Mammary epithelial cell (primary cell): ENCODE measurements at places on chromosomes 2 and 18. TPM values are rescaled to one million over a fixed set of nuclear protein-coding genes. Genes with fewer than 3 reads are reported as not detected.
A peak's percentile ranks its signal among the peaks of the same experiment; 100 is the strongest.

Gene EVX2
- total RNA-seq = not detected in 2 replicates

Gene DSG1
- 0.17 TPM for total RNA-seq

Gene UGT1A3
- total RNA-seq = 0.37 and 0.40 TPM in 2 replicates

Gene KIAA2012
- total RNA-seq = not detected in 2 replicates

Gene ANXA4
- total RNA-seq = 147 and 167 TPM in 2 replicates

Gene ME2
- 34.3 TPM for total RNA-seq

Gene UPP2
- total RNA-seq = not detected

DNA sequence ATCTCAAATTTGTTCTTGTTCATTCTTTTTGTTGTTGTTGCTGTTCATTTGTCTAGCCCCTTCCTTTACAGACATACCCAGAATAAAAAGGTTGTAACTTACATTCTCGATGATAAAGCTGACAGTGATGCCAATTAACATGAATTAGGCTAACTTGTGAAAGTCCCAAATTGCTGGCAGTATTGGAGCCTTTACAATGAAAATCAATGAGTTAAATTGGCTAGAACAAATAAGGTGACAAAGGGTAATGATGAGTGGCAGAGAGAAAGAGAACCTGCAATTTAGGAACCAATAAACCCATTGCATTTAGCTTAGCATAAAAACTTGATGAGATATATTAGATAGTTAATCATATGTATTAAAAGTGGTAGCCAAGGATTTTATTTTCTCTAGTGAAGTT is 521.0 kb downstream of the ADCYAP1 start:
- DNase-seq = no peak

DNA sequence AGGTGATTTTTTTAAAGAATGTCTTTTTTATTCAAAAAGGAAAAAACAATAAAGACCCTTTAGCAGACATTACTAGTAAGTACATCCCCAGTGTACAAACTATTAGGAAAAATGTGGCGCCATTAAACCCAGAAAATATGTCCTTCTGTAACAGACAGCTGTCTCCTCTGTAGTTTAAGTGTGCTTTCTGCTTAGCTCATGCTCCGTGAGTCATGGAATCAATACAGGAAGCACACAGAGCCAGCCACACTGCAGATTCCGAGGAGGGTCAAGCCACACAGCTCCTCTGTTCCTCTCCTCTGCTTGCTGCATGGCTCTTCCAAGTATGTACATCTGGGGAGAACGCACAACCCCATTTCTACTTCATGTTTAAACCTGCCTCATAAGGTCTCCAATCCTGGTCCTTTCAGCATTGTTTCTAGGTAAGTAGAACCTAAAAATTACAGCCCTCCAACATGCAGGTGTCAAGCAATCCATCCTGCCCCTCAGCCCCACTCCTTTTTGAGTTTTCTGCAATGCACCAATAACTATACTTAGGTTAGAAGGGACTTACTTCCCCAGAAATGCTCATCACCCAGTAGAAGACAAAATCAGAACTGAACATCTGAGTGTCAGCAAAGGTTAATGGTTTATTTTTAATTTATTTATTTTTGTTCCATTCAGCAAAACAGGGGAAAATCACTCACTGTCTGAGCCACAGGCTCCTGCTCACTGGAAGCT is 37.5 kb downstream of the ACVR1 start:
- peak; percentile 79 for DNase-seq

DNA sequence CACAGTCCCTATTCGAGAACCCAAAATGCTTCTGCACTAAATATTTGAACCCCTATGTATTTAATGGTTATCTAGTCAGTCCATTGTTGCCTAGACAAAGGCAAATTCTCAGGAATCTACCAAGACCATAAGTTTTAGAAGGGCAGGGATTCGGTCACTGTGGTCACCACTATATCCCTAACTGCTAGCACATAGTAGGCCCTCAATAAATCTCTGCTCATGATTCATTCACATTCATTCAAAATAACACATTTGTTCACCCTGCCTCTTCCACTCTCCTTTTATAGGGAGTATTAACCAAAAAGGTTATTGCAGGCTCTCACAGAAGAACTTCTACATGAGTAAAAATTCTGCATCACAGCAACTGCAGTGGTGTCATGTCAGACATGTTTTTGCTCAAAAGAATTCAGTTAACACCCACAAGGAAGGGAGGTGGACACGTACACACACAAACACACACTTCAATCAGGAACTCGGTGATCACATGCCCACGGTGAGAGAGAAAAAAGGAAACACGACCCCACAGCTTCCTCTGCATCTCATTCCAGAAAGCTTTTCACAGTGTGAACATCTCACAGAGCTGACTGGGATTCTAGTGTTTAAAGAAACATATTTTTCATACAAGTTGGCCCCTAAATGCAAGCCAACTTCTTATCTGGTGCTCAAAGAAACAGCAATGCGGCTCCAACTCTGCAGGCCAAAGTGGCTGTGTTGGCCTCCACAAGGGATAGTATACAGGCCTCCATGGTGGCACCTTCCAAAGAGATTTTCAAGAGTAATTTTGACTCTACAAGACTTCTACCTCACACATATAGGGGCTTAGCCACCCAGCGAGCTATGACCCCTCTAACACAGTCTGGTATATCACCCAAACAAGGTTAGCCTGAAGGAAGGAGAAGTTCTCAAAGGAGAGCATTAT is 98.0 kb downstream of the ANKRD44 start:
- DNase-seq = no peak

- no peak for DNase-seq
Measured at GRCh38 chr2:167555098-167555720, 666.9 kb downstream of the XIRP2 start.

DNA sequence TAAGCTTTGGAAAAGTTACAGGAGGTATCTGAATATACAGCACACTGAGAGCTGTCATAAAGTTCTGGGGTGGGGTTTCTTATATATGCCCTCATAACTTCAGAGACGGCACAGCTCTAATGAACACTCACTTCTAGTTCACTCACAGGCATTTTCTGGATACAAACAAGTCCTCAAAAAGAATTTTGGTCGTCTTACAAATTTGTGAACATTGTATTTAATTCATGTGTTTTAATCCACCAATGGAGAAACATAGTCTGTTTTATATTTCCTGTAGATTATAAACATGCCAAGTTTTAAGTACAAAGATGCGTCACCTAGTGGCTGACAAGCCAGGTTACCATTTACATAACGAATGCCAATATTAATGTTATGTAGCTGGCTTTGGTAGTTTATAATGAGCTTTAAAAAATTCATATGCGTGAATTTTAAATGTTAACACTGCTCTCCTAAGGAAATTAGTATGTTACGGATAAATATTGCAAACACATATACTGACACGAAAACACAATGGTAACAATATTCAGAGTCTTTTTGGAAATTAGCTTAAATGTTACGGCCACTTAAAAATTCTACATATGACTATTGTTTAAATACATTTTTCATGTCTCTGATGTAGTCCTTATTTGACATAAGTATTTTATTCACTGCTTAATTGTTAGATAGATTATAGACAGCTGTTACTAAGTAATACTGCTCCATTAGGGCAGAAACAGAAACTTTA is 2.5 kb downstream of the COL3A1 start:
- no peak for DNase-seq

GRCh38 chr2:2000724-2001061 is 256.4 kb upstream of the PXDN start:
- no peak for DNase-seq

DNA sequence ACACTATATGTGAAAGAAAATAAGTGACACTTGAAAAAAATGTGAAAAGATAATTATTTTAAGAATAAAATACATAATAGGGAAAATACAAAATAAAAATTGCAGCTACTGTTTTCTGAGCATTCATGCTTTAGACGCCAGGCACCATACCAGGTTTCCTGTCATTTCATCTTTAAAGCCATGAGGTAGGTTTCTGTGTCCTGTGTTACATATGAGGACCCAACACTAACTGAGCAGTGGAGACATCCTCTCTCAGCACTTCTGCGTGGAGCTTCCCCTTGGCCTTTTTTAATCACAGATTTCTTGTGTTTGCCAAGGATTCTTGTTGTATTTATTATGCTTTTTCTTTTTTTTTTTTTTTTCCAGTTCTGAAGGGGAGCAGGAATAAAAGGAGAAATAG is 117.3 kb downstream of the FAM117B start:
- no peak for DNase-seq

DNA sequence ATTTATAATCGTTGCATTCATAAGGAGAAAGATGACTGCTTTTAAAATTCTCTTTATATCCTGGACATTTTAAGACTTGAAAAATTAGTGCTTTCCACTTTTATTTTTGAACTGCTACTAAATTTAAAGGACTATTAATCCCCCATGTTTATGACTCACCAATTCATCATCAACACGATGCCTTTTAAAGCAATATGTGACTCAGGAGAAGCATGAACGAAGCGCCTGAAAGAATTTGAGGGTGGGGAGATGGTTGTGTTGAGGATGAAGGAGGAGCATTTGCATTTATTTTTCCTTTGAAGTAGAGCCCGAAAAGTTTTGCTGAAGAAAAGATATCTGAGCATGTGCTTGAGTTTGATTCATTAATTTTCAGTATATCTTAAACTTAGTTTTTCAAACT is 192.2 kb upstream of the LRRTM1 start:
- peak; percentile 16 for DNase-seq

- DNase-seq = peak; percentile 2
Measured at GRCh38 chr2:8268172-8268783, 413.6 kb upstream of the ID2 start.

GRCh38 chr2:54504866-54505265 is 48.7 kb downstream of the SPTBN1 start:
- no peak for DNase-seq

- no peak for DNase-seq
Measured at GRCh38 chr2:27323596-27324285, 844 bp upstream of the MPV17 start.

GRCh38 chr2:202337151-202337550 is 39.0 kb upstream of the BMPR2 start:
- DNase-seq = no peak

DNA sequence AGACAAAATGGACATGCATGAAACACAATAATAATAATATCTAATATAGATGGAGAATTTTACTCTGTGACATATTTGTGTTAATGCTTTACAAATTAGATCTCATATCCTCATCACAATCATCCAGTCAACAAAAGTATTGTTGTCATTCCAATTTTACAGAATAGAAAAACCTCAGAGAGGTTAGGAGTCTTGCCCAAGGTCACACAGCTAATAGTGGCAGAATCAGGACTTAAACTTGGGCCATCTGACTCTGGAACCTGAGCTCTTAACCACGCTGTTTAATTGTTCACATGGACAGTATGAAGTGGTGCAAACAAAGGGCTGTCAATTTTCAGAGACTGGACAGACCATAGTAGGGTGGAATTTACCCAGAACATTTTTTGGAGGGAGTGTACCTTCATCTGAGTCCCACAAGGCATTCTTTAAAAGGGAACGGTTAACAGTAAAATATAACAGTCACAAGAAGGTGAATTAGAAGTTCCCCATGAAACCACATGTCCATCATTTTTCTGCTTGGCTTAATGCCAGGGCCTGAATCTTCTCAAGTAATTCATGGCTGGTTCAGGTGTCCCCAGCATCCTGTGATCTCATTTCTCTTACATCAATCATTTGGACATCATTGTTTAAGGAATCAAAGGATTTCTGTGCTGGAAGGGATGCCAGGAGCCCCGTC is 35.4 kb upstream of the CCDC93 start:
- DNase-seq = no peak

DNA sequence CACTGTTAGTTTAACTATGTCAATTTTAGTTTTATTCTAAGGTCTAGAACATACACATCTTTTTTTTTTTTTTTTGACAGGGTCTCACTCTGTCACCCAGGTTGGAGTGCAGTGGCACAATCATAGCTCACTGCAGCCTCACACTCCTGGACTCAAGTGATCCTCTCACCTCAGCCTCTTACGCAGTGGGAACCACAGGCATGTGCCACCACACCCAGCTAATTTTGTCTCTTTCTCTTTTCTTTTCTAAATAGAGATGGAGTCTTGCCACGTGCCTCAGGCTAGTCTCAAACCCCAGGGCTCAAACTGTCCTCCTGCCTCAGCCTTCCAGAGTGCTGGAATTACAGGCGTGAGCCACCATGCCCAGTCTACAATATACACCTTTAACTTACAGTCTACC is 69.5 kb upstream of the CHRNA1 start:
- DNase-seq = peak; percentile 53

DNA sequence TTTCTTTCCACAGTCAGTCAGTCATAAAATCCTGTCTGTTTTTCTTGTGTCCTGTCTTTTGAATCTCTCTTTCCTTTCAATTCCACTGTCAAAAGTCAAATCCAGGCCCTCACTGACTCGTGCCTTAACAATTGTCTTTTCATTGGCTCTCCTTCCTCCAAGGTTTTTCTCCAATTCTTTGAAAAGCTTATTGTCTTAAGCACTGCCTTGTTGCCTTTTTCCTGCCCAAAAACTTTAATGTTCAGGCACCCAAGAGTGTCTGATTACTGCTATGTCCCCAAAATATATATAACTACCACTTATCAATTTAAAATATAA is 13.9 kb upstream of the SULT1C4 start:
- no peak for DNase-seq

DNA sequence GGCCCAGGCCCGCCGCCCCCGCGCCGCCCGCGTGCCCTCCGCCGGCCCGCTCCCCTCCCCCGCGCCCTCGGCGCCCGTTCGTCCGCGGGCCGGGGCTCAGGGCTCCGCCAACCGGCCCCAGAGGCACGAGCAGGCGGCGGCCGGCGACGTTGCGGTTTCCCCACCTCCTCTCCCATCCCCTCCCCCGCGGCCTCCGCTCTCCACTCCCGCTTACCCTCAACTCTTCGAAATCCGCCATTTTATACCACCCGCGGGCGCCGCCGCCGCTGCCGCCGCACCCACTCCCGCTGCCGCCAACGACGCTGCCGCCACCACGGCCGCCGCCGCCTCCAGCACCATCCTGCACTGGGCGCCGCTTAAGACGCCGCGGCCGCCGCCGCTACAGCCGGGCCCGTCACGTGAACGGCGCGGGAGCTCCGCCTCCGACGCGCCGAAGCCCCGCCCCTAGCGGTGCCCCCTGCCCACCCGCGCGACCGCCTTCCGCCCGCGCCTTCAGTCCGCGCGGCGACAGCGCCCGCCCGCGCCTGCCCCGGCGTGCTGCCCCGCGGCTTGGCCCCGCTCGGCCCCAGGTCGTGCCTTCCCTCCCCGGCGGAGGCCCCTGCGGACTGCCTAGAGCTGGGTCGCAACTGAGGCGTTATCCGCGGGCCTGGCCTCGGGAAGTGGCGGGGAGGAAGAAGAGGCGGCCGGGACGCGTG is at the start of the genes KATNAL2 and PIAS2:
Gene KATNAL2 (plus strand): TSS at position 495 of the 695 bp plus-strand sequence. CDS start 29,271 bp downstream, outside the sequence.
Gene PIAS2 (minus strand): TSS at position 400 of the 695 bp plus-strand sequence. CDS start 162 bp downstream, at position 238.
- DNase-seq = peak; percentile 46

- no peak for DNase-seq
Measured at GRCh38 chr2:219496247-219496824, 2.4 kb upstream of the GMPPA start.

DNA sequence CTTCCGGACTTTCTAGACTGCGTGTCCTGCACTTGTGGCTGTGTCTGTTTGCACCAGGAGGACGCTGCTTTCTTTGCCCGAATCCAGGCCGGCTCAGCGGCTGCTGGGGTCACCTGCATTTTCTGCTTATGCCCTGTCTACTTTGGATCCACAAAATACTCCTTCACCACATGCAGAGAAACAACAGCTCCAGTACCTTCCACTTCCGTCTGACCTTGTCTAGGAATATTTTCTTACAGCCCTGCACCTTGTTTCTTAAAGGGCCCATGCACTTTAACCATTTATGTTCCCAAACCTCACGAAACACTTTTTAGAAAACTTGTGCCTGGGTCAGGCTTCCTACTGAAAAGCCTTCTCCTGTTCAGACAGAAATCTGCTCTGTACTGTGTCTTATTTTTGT is 129.4 kb upstream of the NCK2 start:
- no peak for DNase-seq
